Gastroesophageal sphincter (tissue), 4 donors: ENCODE measurements at places on chromosomes 1 and 21.
A peak's percentile ranks its signal among the peaks of the same experiment; 100 is the strongest.

GRCh38 chr1:89952605-89953130, 42.2 kb upstream of the ZNF326 start:
- ATAC-seq, result no peak

GRCh38 chr1:220516722-220517042, 11.3 kb upstream of the MARK1 start:
- no peak for ATAC-seq

- no peak for ATAC-seq
Measured at GRCh38 chr1:6762060-6762459, 23.2 kb upstream of the CAMTA1 start.

GRCh38 chr1:26419494-26419893, 8.9 kb downstream of the LIN28A start:
- no peak for ATAC-seq

DNA sequence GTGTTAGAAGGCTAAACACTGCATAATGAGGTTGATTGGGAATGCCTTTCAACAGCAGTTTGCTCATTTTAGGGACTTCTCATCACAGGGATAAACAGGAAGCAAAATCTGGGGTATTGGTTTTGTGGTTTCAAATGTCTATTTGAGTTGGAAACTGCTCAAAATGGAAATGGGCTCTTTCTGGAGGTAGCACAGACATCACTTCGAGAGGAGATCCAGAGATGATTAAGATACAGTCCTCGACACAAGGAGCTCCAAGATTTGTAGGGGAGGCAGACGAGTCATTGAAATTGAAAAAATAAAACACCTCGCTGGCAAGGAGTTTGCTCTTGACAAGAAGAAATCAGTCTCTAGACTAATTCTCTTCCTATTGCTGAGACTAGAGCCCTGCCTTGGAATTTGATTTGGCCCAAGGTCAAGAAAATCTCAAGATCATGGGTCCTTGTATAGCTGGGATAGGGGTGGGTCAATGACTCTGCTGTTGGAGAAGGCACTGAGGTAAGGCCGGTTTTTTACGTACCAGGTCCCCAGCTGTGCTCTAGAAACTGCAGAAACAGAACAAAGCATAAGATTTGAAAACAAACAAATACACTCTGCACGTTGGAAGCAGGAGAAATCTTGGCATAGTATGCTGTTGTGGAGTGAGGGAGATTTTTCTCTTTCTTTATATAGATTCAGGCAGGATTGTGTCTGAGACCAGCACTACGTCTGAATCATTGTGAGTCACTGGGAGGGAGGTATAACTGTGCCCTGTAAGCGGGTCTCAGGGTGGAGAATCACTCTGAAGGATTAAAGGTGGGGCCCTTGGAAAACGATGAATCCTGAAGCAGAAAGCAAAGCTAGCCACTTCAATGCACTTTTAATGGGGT, 17.7 kb upstream of the KLHDC8A start:
- ATAC-seq, result no peak

DNA sequence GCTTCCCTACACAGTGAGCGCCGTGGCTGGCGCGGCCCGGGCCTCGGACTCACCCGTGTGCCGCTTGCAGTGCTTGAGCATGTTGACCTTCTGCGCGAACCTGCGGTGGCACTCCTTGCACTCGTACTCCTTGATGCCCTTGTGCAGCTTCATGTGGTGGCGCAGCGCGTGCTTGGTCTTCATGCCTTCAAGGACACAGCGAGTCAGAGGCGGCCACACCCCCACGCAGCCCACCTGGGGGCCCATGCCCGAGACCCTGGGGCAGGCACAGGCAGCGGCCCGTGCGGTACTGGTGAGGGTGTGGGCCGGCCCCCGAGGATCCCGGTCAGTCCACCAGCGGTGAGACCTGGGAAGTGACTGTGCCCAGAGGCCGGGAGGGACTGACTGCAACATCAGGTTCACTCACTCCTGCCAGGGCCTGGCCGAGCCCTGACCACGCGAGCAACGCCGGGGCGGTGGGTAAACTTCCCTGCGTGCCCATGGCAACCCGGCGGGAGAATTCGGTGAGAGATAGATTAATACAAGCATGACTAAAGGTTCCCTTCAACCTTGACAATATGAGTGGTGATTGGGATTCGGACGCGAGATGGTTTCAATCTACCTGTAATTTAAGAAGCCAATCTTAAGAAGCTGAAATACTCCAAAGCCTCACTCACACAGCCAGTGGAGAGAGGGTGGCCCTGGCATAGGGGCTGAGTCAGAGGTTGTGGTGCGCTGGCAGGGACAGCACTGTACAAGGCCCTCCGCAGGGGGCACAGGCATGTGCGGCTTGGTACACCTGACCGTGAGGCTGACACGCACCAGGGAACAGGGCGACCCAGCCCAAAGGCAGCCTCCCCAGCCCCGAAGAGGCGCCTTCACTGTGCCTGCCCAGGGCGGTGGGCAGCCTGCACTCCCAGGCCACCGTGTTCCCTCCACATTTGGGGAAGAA, 49.1 kb upstream of the RIPK4 start:
- ATAC-seq, result peak; percentile 6

GRCh38 chr1:157106813-157107189, 7.2 kb upstream of the ETV3L start:
- ATAC-seq, result no peak

DNA sequence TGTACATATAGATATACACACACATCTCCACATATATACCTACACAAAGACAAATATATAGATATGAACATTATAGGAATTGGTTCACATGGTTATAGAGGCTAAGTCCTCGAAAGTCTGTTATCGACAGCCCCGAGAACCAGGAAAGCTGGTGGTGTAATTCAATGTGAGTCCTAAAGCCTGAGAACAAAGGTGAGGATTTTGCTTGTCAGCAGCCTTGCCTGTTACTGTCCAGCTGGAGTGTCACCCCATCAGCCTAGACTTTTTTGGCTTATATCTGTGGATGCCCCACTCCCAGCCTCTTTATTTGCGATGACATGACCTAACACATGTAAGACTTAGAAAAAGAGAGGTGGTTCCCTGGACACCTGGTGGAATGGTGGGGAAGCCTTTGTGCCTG, 97.0 kb downstream of the GIPC2 start:
- no peak for ATAC-seq

DNA sequence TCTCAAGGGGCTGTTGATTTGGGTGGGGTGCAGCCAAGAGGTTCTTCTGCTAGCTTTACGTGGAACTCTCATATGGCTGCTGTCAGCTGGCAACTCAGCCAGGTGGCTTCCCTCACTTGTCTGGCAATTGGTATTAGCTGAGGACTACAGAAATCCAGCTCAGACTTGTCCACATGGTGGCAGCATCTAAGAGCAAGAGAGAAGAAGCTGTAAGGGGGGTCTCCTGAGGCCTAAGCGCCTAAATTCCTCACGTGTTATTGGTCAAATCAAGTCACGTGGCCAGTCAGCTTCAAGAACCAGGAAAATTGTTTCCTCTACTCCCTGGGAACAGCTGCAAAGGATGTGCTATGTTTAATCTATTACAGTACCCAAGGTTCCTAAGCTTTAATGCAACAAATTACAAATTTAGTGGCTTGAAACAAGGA, 4.2 kb upstream of the DYRK3 start:
- peak; percentile 40 for ATAC-seq

- ATAC-seq, result no peak
Measured at GRCh38 chr1:17995480-17995879, 112.1 kb upstream of the IGSF21 start.

DNA sequence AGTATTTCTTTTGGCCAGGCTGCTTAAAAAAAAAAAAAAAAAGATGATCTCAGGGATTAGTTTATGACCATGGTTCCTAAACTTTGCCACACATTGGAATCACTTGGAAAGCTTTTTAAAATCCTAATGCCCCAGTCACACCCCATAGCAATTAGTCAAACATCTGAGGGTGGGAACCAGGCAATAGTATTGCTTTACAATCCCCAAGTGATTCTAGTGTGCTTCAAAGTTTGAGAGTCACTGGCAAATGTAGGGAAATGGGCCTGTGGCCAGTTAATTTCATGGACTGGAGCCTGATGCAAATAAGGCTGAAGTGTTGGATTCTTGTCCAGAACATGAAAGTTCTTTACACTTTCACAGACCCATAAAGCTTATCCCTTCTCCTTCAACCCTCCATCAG, 374.6 kb upstream of the ESRRG start:
- no peak for ATAC-seq

DNA sequence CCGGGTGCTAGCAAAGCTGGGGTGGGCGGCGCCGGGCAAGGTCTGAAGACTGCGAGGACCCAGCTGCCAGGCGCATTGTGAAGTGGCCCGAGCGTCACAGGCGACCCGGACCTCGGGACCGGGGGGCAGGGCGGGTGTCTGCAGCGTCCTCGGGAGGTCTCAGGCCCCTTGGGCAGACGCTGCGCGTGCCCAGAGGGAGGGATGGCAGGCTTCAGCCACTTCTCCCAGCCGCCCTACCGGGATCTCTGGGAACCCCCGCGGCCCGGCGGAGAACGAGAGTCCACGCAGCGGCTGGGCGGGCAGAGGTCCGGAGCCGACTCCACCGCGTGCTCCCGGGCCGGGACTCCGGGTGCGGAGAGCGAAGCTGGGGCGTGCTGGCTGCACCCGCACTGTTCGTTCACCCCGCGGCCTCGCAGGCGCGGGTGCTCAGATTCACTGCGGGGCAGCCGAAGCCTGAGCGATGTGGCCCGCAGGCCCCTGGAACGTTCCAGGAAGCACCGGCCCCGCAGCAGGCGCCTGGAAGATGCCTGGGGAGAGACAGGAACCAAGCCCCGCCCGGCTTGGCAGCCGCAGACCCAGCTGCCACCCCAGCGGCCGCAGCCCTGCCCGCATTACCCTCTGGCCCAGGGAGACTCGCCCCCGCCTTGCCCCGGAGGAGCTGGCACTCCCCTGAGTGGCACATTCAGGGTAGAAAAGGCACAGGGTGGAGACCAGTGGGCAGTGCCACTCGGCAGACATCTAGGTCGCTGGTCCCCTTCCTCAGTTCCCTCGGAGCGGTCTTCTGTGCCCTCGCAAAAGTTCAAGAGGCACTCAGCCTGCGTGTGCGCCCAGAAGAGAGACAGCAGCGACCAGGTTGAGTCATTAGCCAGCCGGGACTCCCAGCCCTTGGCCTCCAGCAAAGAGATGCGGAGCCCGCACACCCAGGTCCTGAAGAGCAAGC, at the start of gene CCDC185:
CCDC185 (plus strand) TSS at position 141 of the 940 bp plus-strand sequence; CDS start at position 202, 61 bp downstream.
- peak; percentile 36 for ATAC-seq

DNA sequence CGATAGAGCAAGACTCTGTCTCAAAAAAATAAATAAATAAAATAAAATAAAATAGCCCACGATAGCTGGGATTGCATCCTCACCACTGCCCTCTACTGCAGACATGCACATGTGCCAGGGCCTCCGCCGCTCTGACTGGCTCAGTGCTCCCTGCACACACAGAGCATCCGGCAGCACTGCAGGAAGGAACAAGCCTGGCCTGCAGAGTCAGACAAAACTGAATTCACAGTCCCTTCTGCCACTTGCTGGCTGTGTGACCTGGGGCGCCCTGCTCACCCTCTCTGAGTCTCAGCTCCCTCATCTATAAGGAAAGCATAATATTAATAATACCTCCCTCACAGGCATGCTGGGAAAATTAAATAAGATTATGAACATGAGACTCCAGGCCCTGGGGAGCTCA, 35.4 kb downstream of the CSMD2 start:
- ATAC-seq, result no peak

DNA sequence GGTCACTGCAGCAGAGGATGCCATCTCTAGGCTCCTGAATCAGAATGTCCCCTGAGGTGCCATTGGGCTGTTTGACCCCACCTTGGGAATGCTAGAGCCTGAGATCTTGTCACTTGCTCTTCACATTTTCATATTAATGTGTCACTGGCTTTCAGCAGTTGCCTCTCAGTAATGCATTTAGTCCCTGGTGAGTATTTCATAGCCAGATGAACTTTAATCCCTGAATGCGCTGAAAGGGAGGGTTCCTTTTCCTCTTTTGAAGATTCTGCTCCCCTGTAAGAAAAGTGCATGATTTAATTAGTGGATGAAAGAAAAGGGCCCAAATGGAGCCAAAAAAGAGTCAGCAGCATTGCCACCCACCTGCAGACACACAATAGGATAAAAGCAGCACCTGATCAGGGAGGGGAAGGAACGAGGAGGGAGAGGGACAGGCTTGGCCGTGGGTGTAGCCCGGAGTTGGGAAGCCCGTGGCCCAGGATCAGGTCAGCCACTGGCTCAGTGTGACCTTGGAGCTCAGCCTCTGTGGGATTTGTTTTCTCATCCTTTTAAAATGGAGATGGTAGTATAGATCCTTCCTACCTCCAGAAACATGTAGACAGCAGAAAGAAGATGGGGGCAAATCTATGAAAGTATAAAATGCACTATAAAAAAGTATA, 31.1 kb downstream of the ROR1 start:
- ATAC-seq, result no peak
